ENCODE measurements at places on chromosomes 16 and 17.

DNA sequence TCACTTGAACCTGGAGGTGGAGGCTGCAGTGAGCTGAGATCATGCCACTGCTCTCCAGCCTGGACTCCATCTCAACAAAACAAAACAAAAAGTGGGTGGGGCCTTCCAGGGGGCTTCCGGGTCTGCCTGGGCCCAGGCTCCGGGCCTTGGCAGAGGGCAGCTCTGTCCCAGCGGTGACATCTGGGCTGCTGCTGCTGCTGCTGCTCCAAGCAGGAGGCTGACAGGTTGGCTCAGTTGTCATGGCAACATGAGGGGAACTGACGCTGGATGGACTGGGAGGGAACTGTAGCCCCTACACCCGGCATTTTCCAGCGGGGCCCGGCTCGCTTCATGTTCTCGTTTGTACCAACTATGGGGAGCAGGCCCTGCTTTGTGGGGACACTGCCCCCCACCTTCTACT is 4.0 kb downstream of the BAIAP3 start:
- DNase-seq, result no peak

GRCh38 chr16:58855291-58855863 is 121.3 kb upstream of the GOT2 start:
- DNase-seq, result no peak

DNA sequence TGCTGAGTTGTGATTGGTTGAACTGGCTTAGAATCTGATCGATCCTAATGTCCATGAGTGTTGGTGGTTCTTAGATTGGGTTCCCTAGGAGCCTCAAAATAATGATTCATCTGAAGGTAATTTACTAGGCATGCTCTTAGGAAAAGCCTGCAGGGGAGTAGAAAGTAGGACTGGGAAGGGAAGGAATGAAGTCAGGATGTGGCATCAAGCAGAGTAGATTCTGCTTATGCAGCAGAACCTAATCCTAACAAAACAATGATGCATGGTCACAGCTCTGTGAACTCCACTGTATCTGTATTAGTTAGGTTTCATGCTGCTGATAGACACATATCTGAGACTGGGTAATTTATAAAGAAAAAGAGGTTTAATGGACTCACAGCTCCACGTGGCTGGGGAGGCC is 132.5 kb downstream of the HS3ST2 start:
- no peak for DNase-seq

GRCh38 chr17:34379868-34380267 is 16.8 kb upstream of the CCL1 start:
- DNase-seq, result no peak

GRCh38 chr16:23837553-23838308 is 1.9 kb downstream of the PRKCB start:
- no peak for DNase-seq

DNA sequence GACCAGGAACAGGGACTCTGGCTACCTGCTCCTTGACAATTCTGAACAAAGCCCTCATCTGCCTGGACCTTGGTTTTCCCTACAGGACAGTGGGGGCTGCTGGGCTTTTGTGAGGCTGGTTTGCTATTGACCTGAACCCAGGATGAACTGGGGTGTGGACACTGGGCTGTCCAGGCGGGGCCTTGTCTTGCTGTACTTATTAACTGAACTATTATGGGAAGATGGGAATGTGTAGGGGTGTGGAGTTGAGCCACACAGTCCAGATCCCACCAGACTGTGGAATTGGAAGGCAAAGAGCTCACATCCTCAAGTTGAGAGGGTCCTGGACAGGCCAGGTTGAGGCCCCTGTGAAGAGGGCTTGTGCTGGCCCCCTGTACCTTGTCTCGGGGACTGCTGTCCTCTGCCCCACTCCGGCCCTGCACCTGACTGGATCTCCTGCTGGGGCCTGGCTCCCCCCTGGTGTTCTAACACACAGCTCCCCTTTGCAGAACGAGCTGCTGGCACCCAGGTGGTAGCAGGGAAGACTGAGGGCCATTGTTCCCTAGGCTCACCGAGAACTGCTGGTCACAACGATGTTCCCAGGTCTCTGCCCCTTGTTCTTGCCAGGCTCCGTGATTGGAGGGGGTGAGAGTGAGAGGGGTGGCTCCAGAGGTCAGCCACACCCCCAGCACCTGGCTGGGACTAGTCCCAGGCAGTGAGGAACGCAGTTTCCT is 51.8 kb upstream of the CDC42EP4 start:
- DNase-seq, result no peak
